ENCODE measurements at places on chromosomes 3 and 15. TPM values are rescaled to one million over a fixed set of nuclear protein-coding genes. Genes with fewer than 3 reads are reported as not detected.

Gene CBLB
- total RNA-seq, result 25.5 TPM

Gene SETD2
- total RNA-seq, result 30.1 TPM

Gene ARPIN
- total RNA-seq, result 16.6 TPM

DNA sequence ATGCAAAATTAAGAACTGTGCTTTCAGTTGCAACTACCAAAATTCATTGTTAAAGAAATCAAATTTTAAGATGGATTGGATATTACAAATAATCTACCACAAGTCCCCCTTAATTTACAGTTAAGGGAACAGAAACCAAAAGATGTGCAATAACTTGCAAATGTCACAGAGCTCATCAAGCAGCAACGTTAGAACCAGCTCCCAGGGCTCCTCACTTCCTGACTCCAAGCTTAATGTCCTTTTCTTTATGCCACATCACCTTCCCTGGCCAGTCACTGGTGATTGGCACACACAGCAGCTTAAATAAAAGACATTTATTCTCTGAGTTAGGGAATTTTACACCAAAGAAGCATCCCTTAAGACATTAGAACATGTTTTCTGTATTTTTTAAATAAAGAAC is 159.7 kb downstream of the RSL24D1 start:
- DNase-seq, result no peak

- no peak for DNase-seq
Observed at GRCh38 chr3:78979028-78979427, 788.8 kb downstream of the ROBO1 start.

GRCh38 chr3:64321747-64322146 is 96.5 kb upstream of the PRICKLE2 start:
- peak; percentile 90 for DNase-seq

Measured in umbilical cord (tissue), 2 donors.